H1 (cell line): ENCODE measurements at places on chromosomes 13 and 19.

DNA sequence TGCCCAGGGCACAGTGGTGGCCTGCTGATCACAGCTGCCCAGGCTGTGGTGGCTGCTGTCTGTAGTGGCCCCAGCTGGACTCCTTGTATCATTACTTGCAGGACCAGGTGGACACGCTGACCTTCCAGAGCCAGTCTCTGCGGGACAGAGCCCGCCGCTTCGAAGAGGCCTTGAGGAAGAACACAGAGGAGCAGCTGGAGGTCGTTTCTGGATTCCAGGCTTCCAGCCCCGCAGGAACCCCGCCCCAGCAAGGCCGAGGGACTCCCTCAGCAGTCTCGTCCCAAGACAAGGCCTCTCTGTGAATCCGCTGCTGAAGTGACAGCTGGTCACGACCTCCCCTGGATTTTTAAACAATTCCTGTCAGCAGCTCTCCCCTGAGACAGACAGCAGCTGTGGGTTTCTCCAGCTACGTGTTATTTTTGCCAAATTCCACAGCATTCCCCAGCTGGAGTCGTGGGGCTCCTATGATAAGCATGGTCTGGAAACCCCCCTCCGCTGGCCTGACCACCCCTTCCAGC, 98.3 kb downstream of the SLC7A1 start:
- DNase-seq = no peak

GRCh38 chr19:5961969-5962945, 15.7 kb downstream of the RANBP3 start:
- no peak for DNase-seq

DNA sequence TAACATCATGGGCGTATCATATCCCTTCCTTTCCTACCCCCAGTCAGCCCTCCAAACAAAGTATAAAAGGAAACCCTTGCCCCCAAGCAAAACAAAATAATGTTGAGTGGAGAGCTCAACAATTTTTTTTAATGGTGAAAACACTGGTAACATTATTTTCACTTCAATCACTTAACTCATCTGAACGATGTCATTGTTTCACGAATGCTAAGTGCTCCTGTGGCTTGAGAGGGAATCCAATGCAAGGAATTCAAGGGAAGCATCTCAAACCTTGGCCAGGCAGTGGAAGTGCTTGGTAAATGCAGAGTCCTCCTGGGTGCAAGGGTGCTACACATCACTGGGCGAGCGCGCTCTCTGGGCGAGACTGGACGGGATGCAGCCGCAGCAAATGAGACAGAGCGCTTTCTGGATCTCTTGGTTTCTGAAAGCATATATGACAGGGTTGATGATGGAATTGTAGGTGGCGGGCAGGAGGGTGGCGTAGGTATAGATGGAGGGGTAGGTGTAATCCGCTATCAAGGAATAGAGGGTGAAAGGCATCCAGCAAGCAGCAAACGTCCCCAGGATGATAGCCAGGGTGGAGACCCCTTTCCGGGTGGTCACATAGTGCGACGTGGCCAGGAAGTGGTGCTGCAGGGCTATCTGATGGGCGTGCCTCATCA, 2.0 kb downstream of the GPR12 start:
- no peak for DNase-seq

GRCh38 chr13:114031631-114032030, 57.8 kb upstream of the C13orf46 start:
- DNase-seq = no peak

- DNase-seq = no peak
Measured at GRCh38 chr19:28292822-28293500, 920.0 kb downstream of the UQCRFS1 start.

GRCh38 chr19:39982883-39983282, 11.9 kb downstream of the PSMC4 start:
- DNase-seq = no peak
